ENCODE measurements at places on chromosomes 6 and 20.
A peak's percentile ranks its signal among the peaks of the same experiment; 100 is the strongest.

- no peak for DNase-seq
Measured at GRCh38 chr20:63132715-63133471, 83.0 kb downstream of the YTHDF1 start.

DNA sequence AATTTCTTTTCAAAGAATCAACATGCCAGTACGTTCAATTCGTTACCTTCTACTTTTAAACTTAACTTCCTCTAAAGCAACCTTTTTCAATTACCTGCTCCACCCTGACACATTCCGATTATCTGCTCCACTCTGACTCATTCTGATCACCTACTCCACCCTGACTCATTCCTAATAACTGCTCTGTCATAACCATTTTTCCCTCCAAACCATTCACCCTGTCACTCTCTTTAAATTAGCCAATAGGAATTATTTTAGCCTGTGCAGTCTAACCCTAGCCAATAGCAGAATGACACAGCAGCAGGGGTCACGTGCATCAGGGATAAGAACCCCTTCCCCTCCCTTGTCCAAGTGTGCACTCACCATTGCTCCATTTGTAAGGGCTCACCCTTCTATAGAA is 557.4 kb upstream of the EYS start:
- no peak for DNase-seq

- no peak for DNase-seq
Measured at GRCh38 chr20:44552050-44552449, 30.2 kb upstream of the SERINC3 start.

GRCh38 chr20:49969946-49970345 is 12.8 kb upstream of the SNAI1 start:
- no peak for DNase-seq

GRCh38 chr6:474453-475185 is 83.1 kb downstream of the IRF4 start:
- no peak for DNase-seq

- DNase-seq: no peak
Measured at GRCh38 chr20:20637998-20638725, 74.3 kb downstream of the RALGAPA2 start.

DNA sequence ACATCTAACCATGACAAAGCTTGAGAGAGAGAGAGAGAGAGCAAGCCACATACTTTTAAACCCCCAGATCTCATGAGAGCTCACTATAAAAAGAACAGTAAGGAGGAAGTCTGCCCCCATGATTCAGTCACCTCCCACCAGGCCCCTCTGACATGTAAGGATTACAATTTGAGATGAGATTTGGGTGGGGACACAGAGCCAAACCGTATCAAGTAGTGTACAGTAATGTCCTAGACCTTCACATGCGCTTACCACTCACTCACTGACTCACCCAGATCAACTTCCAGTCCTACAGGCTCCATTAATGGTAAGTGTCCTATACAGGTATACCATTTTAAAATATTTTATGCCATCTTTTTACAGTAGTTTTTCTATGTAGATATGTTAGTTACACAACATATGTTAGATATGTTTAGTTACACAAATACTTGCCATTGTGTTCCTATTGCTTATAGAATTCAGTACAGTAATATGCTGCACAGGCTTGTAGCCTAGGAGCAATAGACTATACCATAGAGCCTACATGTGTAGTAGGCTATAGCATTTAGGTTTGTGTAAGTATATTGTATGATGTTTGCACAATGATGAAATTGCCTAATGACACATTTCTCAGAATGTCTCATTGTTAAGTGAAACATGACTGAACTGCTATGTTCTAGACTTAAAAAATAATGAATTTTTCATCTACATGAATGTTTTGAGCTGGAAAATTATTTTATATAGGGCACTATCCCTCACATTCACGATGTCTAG is 11.7 kb downstream of the TSPYL1 start:
- no peak for DNase-seq

DNA sequence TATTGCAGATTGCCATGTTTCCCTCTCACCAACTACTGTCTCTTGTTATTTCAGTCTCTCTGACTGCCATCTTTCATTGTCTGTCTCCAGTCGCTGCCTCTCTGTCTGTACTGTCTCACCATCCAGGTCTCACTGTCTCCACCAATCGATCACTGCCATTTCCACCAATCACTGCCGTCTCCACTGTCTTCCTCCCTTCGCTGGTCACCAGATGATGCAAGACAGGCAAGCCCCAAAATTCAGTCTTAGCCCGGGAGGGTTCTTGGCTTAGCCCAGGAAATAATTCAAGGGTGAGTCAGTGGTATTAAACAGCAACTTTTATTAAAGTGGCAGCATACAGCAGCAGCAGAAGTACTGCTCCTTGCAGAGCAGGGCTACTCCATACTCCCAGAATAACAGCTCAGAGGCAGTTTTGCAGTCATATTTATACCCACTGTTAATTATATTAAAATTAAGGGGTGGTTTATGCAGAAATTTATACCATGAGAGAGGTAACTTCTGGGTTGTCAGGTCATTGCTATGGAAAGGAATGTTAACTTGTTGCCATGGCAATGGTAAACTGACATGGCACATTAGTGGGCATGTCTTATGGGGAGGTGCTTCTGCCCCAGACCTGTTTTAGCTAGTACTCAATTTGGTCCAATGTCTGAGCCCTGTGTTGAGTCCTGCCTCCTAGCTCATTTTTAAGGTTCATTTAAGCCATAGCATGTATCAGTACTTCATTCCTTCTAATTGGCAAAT is 23.0 kb upstream of the ECHDC1 start:
- DNase-seq: no peak

DNA sequence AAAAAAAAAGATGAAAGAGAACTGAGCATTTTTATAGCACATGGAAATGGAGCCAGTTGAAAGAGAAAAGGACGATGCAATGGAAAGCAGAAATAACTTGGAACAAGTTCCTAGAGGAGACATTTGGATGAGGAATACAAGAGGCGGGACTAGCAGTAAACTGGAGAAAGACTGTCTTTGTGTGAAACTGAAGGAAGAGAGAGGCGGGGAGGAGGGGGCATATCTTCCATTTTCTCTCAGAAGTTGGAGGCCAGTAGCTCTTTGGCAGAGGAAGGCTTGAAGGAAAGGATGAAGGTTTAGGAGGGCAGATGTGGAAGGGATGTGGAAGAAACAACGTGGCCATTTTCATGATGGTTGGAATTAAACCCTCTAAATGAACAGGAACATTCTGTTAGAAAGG is 33.0 kb upstream of the ADGRF1 start:
- DNase-seq: no peak

DNA sequence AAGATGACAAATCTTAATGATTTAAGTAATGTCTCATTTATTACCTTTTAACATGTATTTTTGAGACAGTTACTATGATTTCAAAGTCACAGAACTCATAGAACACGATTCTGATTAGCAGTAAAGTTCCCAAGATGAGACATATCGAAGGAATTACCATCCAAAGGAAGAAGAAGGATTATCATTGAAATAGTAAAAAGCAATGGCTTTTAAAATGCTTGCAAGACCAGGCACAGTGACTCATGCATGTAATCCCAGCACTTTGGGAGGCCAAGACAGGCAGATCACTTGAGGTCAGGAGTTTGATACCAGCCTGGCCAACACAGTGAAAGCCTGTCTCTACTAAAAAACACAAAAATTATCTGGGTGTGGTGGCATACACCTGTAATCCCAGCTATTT is 219.2 kb downstream of the KHDC1L start:
- no peak for DNase-seq

DNA sequence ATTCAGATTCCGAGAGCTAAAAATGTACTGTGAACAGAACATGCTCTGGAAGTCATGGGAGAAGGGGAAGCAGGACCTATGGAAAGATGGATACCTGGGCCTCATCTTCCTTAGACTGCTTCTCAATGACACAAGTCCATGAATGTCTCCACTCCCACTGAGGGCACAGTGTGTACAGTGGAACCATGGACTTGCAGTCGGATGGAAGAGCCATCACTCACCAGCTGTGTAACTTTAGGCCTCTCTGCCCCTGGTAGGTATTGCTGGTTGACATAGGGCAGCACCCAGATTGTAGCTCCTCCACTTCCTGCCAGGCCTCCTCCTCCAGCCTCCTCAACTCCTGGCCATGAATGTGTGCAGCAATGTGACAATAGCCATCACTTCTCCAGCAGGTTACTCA is 52.5 kb downstream of the MAFB start:
- no peak for DNase-seq

- DNase-seq: no peak
Measured at GRCh38 chr6:18533793-18534192, 146.6 kb downstream of the RNF144B start.

- DNase-seq: no peak
Measured at GRCh38 chr20:32743237-32744112, at the start of gene COMMD7. Gene COMMD7 (minus strand): TSS chr20:32743467. CDS start chr20:32743391, 76 bp downstream.

GRCh38 chr6:84508334-84508733 is 256.1 kb downstream of the TBX18 start:
- DNase-seq: no peak

DNA sequence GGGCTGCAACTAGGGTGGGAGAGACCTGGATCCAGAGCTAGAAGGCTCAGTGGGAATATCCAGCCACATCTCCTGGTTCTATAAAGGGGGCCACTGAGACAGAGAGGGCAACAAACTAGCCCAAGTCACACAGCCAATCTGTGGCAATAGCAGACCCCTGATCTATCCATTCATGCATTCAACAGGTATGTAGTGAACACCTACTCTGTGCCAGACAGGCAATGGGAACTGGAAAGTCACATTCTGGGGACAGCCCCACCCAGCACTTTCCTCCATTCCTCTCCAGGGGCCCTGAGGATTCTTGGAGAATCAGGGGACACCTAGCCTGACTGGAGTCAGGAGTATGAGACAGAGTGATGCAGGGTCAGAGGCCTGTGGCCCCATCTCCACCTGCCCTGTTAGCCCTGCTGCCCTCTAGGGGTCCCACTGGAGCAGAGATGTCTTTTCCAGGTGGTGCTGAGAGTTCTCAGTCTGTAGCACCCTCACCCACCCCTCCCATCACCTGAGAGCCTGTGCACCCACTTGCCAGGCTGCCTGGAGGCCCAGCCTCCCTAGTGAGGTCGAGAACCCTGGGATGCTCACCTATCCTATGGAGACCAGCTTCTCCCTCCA is 13.6 kb downstream of the BPIFA2 start:
- no peak for DNase-seq

- no peak for DNase-seq
Measured at GRCh38 chr20:34363465-34364222, 571 bp downstream of the ITCH start.

DNA sequence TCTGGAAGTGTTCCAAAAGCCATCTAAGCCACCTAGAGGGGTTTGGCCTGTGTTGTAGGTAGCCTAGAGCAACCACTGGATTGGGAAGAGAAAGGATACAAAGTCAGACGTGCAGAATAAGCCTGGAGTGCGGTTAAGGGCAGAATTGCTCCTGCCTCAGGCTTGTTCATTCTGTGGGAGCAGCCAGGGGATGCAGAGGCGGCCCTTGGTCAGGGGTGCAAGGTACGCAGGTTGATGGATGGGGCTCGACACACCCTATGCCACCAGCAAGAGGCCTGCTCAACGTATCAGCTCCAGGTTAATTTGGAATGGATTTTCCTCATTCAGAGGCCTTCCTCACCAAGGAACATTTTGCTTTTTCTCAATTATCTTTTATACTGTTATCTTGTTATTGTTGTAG is 129.8 kb downstream of the SLC23A2 start:
- no peak for DNase-seq

- peak; percentile 77 for DNase-seq
Measured at GRCh38 chr6:169862892-169863525, 111.6 kb downstream of the ERMARD start.

DNA sequence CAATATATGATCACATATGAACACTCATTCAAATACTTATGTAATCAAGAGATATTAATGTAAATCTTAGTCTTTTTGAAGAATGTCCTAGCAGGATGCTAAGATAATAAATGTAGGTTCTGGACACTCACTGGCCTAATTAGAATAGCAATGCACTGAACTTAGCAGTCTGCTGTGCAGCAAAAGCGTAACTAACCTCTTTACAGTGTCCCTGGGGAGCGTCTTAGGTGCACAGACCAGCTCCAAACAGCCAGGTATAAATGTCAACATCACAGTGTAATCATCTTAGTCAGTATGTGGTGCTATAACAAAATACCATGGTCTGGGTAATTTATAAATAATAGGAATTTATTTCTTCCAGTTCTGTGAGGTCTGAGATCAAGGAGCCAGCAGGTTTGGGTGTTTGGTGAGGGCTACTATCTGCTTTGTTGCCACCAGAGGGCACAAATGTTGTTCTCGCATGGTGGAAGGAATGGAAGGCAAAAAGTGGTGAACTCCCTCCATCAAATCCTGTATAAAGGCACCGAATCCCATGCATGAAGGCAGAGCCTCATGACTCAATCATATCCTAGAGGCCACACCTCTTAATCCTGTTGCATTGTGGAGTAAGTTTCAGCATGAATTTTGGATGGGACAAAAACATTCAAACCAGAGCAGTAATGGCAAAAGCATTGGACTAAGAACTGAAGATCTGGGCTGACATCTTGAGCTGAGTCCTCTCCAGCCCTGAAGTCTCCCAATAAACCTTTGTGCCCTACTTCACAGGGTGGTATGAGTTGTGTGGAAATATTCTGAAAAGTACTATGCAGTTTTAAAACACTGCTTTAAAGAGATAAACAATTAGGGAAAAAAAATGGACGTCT is 41.8 kb upstream of the FOXO3 start:
- no peak for DNase-seq

GRCh38 chr6:40369042-40369441 is 218.1 kb downstream of the LRFN2 start:
- no peak for DNase-seq

DNA sequence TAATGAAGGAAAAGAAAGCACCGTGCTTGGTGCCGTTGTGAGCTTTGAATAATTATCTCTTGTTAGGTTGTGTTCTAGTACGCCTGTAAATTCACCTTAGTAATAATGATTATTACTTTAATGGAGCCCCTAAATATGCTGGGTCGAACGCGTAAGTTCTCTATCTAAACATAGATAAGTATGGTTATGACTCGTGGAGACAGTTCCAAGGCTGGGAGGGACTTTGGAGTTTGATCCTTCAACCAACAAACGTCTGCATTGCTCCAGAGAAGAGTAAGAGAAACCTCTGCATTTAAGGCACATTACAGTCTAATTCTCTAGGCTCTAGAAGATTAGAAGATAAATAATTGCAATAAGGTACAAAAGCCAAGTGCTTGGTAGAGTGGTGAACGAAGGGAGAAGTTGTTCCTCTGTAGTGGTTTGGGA is 514 bp downstream of the ACOT13 start:
- no peak for DNase-seq

GRCh38 chr6:88775866-88776571 is 187.4 kb downstream of the RNGTT start:
- no peak for DNase-seq

DNA sequence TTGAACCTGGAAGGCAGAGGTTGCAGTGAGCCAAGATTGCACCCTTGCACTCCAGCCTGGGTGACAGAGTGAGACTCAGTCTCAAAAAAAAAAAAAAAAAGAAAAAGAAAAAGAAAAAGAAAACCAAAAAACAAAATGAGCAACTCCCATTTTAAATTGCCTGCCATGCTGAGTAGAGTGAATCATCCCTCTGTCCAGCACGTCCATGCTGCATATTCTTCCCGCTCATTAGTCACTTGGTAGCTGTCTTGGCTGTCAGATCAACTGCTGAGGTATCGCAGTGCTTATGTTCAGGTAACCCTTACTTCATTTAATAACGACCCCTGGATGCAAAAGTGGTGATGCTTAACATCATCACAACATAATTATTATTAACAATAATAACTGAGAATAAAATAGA is 72.6 kb upstream of the RNF24 start:
- no peak for DNase-seq

GRCh38 chr6:116010386-116010785 is 50.3 kb downstream of the FRK start:
- DNase-seq: no peak

- DNase-seq: no peak
Measured at GRCh38 chr6:1930356-1930755, 315.0 kb downstream of the GMDS start.

- no peak for DNase-seq
Measured at GRCh38 chr20:51635680-51636079, 93.2 kb upstream of the NFATC2 start.
